Bronchial epithelial cell (primary cell): ENCODE measurements at places on chromosomes 12 and 14. TPM values are rescaled to one million over a fixed set of nuclear protein-coding genes. Genes with fewer than 3 reads are reported as not detected.

DNA sequence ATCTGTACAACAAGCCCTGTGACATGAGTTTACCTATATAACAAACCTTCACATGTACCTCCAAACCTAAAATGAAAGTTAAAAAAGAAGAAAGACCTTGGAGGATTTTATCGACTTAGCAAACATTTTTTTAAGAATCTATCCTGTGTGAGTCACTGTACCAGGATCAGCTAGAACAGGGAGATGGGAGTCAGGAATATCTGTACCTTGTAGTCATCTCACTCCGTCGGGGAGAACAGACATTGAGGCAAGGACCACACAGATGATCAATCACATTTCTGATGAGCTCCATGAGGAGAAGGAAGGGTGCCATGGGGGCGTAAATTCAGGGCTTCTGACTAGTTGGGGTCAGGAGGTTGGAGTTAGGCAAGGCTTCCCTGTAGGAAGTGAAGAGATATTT lies 310.6 kb downstream of the VRK1 start:
- no peak for DNase-seq

DNA sequence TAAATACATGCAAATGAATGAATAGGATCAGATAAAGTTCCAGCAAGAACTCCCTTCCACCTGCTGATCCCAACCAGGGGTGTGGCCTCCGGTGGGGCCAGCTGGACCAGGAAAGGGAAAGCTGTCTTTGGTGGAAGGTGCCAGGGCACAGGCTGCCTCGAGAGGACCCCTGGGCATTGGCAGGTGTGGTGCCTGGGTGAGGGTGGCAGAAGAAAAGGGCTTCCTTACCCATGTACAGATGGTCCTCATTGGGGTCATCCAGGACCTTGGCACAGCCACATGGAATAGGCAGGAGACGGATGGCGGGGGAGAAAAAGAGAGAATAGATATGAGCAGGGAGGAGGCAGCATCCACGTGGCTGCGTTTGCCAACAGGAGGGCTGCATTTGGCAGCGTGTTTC lies 36.4 kb downstream of the CAMKK2 start:
- DNase-seq: no peak

GRCh38 chr12:25194722-25195055 lies 271 bp downstream of the DNAI7 start:
- no peak for DNase-seq

DNA sequence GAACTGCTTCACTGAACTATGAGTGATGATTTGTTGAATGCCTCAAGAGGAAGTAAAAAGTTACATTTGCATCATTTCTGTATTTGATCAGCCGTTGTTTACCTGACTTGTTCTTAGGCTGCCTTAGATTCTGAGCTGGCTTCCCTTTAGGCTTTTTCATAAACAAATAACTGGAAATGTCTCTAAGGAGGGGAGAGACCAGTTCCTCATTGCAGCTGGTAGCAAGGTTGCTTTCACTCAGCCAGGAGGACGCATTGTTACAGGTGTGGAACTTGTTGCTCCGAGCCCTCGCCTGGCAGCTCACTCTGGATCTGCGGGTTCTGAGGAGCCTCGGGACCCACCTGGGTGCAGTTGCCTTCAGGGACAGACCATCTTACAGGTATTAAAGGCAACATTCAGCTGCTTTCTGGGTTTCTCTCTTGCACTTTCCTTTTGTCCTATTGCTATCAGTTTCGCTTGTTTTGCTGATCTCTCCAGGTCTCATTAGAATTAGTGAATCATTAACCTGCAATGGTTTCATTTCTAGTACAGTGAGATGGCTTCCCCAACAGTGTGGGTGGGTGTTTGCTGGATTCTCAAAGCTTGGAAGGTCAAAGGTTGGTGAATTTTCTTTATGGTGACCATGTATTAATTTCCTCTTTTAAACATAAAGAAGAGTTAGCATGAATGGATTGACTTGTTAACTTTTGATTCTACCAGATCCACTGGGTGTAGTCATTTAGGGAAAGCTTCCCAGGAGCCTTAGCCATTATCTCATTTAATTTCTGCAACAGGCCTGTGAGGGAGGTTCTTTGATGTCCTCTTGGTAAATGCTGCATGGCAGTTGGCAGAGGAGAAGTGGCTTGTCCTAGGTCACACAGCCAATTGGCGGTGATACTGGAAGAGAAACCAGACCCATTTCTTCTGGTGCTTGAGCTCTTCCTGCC lies at the start of gene PLEKHG7:
Gene PLEKHG7, plus strand, starts transcription at position 236 of the 926 bp plus-strand sequence. CDS start 3,643 bp downstream, outside the sequence.
- peak; percentile 41 for DNase-seq

The STAB2 gene
- not detected in 2 replicates for total RNA-seq

DNA sequence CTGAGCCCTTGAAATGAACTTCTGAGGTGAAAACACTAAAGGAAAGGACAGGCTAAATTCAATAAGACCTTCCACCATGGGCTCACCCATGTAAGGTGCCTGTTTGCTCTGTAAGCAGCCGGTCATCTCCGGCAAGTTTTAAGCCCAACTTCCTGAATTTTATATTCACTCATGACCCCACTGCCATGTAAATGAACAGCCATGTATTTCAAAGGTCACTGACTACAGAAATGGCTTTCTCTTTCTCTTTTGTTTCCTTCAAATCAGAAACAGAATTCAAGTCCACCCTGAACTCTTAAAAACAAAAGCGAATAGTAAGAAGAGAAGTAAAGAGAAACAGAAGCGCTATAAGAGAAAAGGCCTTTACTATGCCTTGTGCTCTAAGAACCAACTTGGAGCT lies 61.7 kb upstream of the OVCH1 start:
- DNase-seq: no peak

DNA sequence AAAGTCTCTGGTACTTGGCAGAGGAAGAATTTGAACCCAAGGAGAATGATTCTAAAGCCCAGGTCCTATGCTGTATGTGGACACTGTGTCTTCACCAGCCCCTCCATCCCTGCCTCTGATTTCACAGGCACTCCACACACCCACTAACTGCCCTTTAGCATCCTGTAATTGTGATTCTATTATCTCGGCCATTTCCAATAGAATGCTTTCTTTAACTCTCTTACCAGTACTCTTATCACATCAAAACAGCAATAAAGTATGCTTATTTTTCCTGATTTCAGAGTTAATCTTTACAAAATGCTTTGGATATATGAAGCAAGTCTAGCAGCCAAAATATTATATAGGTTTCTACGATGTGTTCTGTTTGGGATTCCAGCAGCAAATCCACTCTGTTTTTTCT lies 37.9 kb upstream of the BTG1 start:
- no peak for DNase-seq

- no peak for DNase-seq
Measured at GRCh38 chr14:76125511-76125910, 26.2 kb upstream of the GPATCH2L start.

The GRIP1 gene
- total RNA-seq: 3.9 and 28.0 TPM in 2 replicates

DNA sequence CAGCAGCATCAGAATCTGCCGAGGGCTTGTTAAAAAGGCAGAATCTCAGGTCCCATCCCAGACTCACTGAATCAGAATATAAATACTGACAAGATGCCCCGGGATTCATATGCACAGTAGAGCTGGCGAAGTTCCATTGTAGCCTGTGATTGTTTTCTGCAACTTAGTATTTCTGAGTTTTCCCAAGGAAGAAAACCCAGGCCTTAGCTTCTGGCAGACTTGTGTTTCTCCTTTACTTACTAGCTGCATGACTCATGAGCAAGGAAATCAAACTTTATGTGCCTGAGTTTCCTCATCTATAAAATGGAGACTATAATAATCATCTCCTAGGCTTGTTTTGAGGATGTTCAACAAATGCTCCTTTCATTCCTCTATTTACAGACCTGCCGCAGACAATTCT lies 278.5 kb upstream of the PLEKHG7 start:
- peak; percentile 32 for DNase-seq

The C1S gene
- total RNA-seq: 1.5 and 6.3 TPM in 2 replicates

GRCh38 chr12:70317781-70318180 lies 48.3 kb upstream of the KCNMB4 start:
- no peak for DNase-seq

DNA sequence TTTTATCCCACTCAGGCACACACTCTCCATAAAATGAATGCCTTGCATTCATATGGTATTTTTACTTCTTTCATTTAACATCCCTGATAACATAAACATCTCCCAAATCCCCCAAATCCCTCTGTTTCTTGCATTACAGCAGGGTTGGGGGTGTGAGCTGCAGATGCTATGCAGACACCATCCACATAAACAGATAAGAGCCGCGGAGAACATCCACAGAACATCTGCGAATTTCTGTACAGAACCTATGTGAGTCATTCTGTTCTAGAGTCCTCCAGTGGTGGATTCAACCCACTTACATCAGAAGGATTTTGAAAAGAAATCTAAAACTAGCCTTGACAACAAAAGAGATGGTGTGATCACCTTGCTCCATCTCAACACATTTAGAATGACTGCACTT lies 20.3 kb downstream of the FBLN5 start:
- no peak for DNase-seq

DNA sequence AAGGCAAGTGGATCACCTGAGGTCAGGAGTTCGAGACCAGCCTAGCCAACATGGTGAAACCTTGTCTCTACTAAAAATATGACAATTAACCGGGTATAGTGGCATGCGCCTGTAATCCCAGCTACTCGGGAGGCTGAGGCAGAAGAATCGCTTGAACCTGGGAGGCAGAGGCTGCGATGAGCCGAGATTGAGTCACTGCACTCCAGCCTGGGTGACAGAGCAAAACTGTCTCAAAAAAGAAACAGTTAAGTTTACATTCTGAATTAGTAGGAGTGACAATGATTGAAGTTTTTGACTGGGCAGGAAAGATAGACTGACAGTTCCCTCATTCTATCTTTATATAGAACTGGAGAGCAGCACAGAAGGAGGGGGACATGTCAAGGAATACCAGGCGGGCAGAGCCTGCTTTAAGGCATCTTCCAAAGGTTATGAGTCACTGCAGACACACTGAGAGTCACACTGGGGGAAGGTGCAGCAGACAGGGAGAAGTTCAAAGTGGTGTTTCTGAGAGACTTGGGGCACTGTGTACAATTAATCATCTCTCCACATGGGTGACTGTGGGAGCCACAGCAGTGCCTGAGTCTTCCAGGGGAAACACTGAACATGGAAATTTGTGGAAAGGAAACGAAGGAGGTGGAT lies 42.8 kb upstream of the RNASE3 start:
- DNase-seq: peak; percentile 86

DNA sequence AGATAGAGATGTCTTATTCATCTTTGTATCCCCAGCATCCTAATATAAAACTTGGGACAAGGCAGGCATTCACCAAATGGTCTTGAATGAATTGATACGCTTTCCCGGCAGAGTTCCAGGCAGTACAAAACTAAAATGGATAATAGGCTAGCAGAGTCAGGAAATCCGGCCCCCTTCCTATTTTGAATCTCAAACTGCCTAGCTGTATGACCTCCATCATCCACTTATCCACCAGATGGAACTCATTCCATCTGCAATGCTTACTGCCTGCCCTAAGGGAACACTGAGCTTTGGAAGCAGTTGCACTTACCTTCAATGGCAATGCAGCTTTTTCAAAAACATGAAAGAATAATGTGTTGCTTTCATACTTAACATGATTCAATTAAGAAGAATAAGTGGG lies 43.4 kb downstream of the BDKRB1 start:
- no peak for DNase-seq

DNA sequence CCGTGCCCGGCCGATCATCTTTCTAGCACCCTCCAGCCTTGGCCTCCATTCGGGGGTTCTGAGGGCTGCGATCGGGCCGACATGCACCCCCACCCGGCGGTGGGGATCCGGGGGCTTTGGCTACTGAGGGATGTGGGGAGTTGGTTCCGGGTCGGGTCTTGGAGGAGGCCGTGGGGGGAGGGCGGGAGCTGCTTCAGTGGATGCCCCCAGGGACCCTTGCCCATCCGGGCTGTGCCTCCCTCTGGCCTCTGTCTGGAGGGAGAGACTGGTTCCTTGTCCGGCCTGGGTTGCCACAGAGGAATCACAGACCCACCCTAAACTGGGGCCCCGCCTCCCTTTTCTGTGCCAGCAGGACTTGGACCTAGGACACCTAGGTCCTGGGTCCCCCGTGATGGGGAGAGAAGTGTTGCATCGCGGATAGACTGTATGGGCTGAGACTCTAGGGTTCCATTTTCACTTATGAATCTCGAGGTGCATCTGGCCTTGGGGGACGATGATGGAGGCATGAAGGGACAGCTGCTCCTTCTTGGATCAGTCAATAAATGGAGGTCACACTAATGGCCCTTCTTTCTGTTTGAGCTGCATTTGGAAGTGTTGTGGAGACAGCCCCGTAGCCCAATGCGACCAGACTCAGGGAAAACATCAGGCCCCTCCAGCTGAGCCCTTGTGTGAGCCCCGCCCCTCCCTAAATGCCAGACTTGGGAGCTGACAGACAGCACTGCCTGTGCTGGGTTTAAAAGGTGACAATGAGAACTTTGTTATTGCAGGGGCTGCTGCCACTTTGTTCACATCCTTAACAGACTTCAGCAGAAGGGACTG lies 577 bp downstream of the DTX3 start:
- DNase-seq: no peak

- DNase-seq: peak; percentile 21
Measured at GRCh38 chr14:101058571-101058970, 155.0 kb upstream of the RTL1 start.

DNA sequence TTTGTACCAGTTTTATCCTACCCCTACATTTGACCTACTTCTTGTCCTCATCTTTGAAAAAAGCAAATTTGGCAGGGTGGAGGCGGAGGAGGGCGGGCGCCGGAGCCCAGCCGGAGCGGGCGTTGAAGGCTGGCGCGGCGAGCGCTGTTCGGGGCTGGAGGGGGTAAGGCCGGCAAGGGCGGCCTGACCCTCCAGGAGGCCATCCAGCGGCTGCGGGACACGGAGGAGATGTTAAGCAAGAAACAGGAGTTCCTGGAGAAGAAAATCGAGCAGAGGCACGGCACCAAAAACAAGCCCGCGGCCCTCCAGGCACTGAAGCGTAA lies 27.2 kb downstream of the FBXO34 start:
- no peak for DNase-seq

DNA sequence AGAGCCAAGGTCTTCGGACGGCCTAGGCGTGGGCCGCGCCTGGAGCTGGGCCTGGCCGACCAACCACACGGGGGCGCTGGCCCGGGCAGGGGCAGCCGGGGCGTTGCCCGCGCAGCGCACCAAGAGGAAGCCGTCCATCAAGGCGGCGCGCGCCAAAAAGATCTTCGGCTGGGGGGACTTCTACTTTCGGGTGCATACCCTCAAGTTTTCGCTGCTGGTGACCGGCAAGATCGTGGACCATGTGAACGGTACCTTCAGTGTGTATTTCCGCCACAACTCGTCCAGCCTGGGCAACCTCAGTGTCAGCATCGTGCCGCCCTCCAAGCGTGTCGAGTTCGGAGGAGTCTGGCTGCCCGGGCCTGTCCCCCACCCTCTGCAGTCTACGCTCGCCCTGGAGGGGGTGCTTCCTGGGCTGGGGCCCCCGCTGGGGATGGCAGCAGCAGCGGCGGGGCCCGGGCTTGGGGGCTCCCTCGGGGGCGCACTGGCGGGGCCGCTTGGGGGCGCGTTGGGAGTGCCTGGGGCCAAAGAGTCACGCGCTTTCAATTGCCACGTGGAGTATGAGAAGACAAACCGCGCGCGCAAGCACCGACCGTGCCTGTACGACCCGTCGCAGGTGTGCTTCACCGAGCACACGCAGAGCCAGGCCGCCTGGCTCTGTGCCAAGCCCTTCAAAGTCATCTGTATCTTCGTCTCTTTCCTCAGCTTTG lies 4.4 kb upstream of the SHMT2 start:
- DNase-seq: no peak

GRCh38 chr12:67792185-67792584 lies 143.6 kb downstream of the DYRK2 start:
- DNase-seq: no peak

- peak; percentile 33 for DNase-seq
Measured at GRCh38 chr14:54730156-54730961, 163.4 kb downstream of the SAMD4A start.

- DNase-seq: no peak
Measured at GRCh38 chr12:20134652-20135051, 233.7 kb upstream of the PDE3A start.
